ENCODE measurements at places on chromosomes 16 and 17.

- no peaks in the 10 kb centered on the region for H3K36me3 ChIP-seq
- H3K27me3 ChIP-seq, result no peaks in the 10 kb centered on the region
- no peak overlapping the region for H3K27ac ChIP-seq
- H3K4me3 ChIP-seq, result no peak overlapping the region
- H3K4me1 ChIP-seq, result peaks cover 18% of the 10 kb centered on the region
These were observed 21.8 kb downstream of the RAB11FIP4 start for GRCh38 chr17:31413081-31413799.

- DNase-seq, result no peak
- H3K4me3 ChIP-seq, result no peak overlapping the region
- H3K4me1 ChIP-seq, result no peaks in the 10 kb centered on the region
These were observed 433.6 kb downstream of the PMP22 start for GRCh38 chr17:14831491-14831890.

DNA sequence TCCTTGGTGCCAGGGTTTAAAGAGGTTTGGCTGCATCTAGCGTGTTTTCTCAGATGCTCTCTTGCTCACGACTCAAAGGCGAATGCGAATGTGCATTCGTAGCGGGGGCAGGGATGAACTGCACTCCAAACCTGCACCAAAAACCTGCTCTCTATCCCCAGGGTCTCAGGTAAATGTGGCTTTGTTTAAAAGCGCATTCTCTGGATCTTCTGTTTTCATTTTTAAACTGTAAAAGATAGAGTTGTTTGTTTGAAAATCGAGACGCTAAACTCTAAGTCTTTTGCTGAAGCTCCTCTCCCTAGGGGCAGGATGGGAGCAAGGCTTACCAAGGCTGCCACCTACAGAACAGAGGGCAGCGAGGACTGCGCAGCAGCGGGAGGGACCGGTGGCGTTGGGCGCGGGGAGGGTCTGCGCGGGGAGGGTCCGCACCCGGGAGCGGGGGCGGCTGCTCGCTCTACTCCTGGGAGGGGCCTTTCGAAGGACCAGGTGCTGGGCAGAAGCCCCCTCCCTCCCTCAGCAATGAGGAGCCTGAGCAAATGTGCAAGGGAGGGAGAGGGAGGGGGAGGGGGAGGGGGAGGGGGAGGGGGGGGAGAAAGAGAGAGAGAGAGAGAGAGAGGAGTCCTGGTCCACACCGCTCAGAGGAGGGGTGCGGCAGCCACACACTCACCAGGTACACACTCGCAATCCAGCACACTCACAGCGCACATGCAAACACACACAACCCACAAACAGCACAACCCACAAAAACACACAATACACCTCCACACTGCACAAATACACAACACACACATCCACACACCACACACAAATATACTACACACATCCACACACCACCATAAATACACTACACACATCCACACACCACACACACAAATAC is 142.8 kb downstream of the GRIN2A start:
- DNase-seq, result peak; percentile 63
- peak overlapping the region; percentile 48 for H3K27ac ChIP-seq
- peak overlapping the region; percentile 79 for H3K4me3 ChIP-seq
- H3K36me3 ChIP-seq, result no peaks in the 10 kb centered on the region

DNA sequence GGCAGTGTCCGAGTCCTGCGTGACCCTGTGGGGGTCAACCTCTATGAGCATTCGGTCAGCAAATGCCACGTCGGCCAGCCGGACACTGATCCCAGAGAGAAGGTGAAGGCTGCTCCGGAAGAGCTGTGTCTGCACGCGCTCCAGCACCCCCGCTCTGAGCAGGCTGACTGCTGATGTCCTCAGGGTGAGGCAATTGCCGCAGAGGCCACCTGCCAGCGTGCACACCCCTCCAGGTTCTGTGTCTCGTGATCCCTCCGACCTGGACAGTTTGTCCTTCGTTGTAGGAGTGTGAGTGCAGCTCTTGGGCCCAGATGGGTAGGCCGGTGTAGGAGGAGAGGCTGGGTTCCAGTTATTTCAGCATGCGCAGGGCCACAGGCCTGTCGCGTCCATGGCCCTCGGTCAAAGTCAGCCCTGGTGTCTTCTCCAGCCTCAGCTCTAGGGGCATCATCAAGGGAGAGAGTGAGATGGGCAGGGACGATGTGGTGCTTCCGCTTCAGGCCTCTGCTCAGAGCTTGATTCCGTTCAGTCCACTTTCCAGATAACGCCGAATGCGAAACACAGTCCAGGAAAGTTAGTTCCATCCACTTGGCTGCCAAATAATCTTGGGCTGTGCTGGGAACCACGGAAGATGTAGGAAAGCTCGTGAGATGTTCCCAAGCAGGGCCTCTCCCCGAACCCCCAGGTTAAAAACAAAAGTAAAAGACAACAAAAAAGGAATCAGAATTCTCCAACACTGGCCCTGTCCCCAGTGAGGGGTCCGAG is 15.1 kb upstream of the NCBP3 start:
- no peak overlapping the region for H3K27ac ChIP-seq
- no peak for DNase-seq
- H3K27me3 ChIP-seq, result no peaks in the 10 kb centered on the region
- H3K36me3 ChIP-seq, result peaks cover 2% of the 10 kb centered on the region

- no peak for DNase-seq
- H3K36me3 ChIP-seq, result peaks cover 56% of the 10 kb centered on the region
- H3K27me3 ChIP-seq, result no peaks in the 10 kb centered on the region
- H3K4me1 ChIP-seq, result no peaks in the 10 kb centered on the region
These were observed 555.0 kb upstream of the RBFOX1 start for GRCh38 chr16:6777624-6778023.

GRCh38 chr17:59621771-59622170 is 2.1 kb downstream of the CLTC start:
- DNase-seq, result no peak
- peak overlapping the region; percentile 90 for H3K4me3 ChIP-seq
- H3K27me3 ChIP-seq, result no peaks in the 10 kb centered on the region
- peaks cover 44% of the 10 kb centered on the region for H3K4me1 ChIP-seq
- peak overlapping the region; percentile 74 for H3K27ac ChIP-seq
- H3K36me3 ChIP-seq, result no peaks in the 10 kb centered on the region

- no peak overlapping the region for H3K4me3 ChIP-seq
- no peak overlapping the region for H3K27ac ChIP-seq
- DNase-seq, result no peak
- 0 out of 2 replicates have a peak, but pooled peaks cover 2% of the 10 kb centered on the region for H3K4me1 ChIP-seq
- no peaks in the 10 kb centered on the region for H3K27me3 ChIP-seq
These were observed 186.5 kb downstream of the LGALS9B start for GRCh38 chr17:20280851-20281250.

GRCh38 chr17:82053556-82054263 is 2.0 kb downstream of the GPS1 start:
- H3K27me3 ChIP-seq, result no peaks in the 10 kb centered on the region
- peaks cover 5% of the 10 kb centered on the region for H3K36me3 ChIP-seq
- H3K4me1 ChIP-seq, result peaks cover 4% of the 10 kb centered on the region
- no peak for DNase-seq

DNA sequence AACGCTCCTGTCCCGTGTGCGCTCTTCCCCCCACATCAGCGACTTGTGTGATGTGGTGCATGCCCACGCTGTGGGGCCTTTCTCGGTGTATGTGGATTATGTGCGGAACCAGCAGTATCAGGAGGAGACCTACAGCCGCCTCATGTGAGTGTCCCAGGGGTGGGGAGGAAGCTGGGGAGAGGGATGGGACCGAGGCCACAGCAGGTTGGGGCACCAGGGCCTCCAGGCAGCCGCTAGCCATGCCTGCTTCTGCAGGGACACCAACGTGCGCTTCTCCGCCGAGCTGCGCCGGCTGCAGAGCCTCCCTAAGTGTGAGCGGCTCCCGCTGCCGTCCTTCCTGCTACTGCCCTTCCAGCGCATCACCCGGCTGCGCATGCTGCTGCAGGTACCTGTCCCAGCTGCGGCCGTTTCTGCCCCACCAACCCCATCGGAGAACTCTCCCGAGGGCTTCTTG is 5.8 kb downstream of the ARHGEF15 start:
- peak; percentile 71 for DNase-seq
- H3K4me3 ChIP-seq, result peak overlapping the region; percentile 88
- peaks cover 27% of the 10 kb centered on the region for H3K4me1 ChIP-seq
- peaks cover 35% of the 10 kb centered on the region for H3K27me3 ChIP-seq
- H3K36me3 ChIP-seq, result no peaks in the 10 kb centered on the region

- H3K36me3 ChIP-seq, result no peaks in the 10 kb centered on the region
- H3K27ac ChIP-seq, result no peak overlapping the region
- no peak overlapping the region for H3K4me3 ChIP-seq
- H3K4me1 ChIP-seq, result peaks cover 9% of the 10 kb centered on the region
- DNase-seq, result peak; percentile 94
These were observed 14.0 kb downstream of the FMNL1 start for GRCh38 chr17:45235416-45236281.

DNA sequence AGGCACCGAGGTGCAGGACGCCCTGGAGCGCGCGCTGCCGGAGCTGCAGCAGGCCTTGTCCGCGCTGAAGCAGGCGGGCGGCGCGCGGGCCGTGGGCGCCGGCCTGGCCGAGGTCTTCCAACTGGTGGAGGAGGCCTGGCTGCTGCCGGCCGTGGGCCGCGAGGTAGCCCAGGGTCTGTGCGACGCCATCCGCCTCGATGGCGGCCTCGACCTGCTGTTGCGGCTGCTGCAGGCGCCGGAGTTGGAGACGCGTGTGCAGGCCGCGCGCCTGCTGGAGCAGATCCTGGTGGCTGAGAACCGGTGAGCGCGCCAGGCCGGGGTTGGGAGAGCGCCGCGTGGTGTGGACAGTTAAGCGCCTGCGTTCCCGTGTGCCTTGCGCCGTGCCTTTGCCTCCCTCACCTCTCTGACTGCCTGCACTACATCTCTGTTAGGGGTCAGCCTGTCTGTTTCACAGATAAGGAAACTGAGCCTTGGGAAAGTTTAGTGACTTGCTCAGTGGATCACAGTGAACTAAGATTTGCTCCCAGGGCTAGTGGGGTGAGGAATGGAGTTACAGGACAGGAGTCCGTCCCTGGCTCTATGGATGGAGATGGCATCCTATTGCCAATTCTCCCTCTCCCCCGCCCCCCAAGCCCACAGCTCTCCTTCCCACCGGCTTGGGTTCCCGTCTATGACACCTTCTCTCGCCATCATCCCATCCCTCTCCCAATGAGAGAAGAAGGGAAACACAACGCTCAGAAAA is 880 bp downstream of the SARM1 start:
- peak; percentile 33 for DNase-seq
- H3K27ac ChIP-seq, result no peak overlapping the region
- peak overlapping the region; percentile 58 for H3K4me3 ChIP-seq

- DNase-seq, result no peak
- H3K27ac ChIP-seq, result no peak overlapping the region
- peaks cover 8% of the 10 kb centered on the region for H3K27me3 ChIP-seq
- H3K4me3 ChIP-seq, result peak overlapping the region; percentile 92
- peaks cover 54% of the 10 kb centered on the region for H3K4me1 ChIP-seq
These were observed 232.1 kb downstream of the MRTFB start for GRCh38 chr16:14303182-14303618.

DNA sequence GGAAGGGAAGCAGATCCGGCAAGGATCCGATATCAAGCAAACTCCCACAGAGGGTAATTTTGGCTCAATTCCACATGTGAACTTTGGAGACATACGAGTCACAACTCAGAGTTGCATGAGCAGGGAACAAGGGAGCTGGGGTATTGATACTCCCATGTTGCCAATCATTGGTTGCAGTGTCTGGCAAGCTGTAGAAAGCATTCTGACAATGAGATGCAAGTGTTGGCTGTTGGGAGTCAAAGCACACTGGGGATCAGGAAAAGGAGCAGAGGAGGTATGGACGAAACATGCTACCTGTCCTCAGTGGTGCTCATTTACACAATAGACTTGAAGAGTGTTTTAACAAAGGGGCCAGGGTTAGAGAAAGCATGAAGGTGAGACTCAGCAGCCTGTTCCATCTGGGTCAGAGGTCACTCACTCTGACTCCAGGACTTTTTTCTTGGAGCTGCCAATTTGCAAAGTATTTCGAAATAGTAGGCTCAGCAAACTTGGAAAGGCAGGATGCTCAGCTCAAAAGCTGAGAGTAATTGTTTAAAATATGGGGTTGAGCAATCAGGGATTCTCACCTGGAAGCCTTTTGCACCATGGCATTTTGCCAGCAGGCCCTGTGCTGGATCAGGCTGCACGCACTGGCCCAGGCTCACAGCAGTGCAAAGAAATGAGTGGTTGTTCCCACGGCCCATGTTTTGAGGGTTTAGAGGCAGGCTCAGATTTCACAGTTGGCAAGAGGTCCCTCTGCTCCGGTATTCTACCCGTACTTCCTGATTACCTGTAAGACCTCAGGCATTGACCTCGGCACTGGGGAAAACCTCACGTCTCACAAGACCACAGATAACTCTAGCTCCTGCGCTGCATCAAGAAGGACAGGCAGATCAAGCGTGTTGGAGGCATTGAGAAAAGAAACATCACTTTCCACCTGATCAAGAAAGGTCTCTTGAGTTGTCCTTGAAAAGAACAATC is 17.6 kb upstream of the NKD1 start:
- H3K4me3 ChIP-seq, result no peak overlapping the region
- H3K4me1 ChIP-seq, result no peaks in the 10 kb centered on the region
- peaks cover 11% of the 10 kb centered on the region for H3K36me3 ChIP-seq
- peaks cover 13% of the 10 kb centered on the region for H3K27me3 ChIP-seq
- H3K27ac ChIP-seq, result no peak overlapping the region
- DNase-seq, result no peak

DNA sequence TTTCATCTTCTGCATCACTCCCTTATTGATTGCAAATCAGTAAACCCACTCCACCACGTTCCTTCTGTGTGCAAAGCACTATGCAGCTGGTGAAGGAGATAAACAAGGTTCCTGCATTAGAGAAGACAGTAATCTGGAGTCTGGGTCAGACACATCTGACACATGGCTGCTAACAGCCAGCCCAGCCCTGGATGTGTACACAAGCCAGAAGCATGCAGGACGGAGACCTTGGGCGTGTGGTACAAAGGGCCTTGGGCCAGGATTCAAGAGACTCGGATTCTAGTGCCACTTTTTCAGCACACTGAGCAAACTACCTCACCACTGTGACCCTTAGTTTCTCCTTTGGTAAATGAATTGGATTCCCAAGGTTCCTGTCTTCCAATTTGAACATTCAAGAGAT is 86.6 kb upstream of the DNAH9 start:
- no peak overlapping the region for H3K4me3 ChIP-seq
- no peak for DNase-seq
- H3K4me1 ChIP-seq, result no peaks in the 10 kb centered on the region
- H3K27ac ChIP-seq, result no peak overlapping the region

DNA sequence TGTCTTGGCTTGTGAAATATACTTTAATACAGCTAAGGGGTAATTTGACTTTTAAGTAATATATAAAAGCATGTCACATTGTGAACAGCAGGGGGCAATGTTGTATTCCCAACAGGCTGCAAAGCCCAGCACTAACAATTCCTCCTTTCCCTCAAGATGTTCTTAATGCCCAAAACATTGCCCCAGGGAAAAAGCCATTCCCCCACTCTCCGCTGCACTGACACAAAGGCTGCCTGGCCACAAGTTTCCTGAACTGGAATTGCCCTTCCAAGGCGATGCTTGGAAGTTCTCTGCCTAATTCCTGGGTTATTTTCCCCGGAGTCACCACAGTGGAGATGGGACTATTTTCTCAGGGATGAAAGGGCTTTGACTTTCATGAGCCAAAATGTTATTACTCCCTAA is 27.2 kb downstream of the CLEC16A start:
- H3K27me3 ChIP-seq, result no peaks in the 10 kb centered on the region
- no peak overlapping the region for H3K4me3 ChIP-seq
- no peak overlapping the region for H3K27ac ChIP-seq
- H3K4me1 ChIP-seq, result peaks cover 5% of the 10 kb centered on the region

GRCh38 chr17:16419074-16419928 is 3.9 kb downstream of the TRPV2 start:
- H3K27ac ChIP-seq, result 0 out of 2 replicates have a peak overlapping the region, but pooled peaks have one; percentile 23
- H3K36me3 ChIP-seq, result no peaks in the 10 kb centered on the region
- H3K4me3 ChIP-seq, result no peak overlapping the region

GRCh38 chr16:26240807-26241206 is 549.0 kb downstream of the HS3ST4 start:
- H3K27ac ChIP-seq, result no peak overlapping the region
- no peak overlapping the region for H3K4me3 ChIP-seq
- peaks cover 14% of the 10 kb centered on the region for H3K36me3 ChIP-seq
- no peaks in the 10 kb centered on the region for H3K27me3 ChIP-seq
